Inflammatory macrophage (primary cell): ENCODE measurements at places on chromosomes 3 and 15.

DNA sequence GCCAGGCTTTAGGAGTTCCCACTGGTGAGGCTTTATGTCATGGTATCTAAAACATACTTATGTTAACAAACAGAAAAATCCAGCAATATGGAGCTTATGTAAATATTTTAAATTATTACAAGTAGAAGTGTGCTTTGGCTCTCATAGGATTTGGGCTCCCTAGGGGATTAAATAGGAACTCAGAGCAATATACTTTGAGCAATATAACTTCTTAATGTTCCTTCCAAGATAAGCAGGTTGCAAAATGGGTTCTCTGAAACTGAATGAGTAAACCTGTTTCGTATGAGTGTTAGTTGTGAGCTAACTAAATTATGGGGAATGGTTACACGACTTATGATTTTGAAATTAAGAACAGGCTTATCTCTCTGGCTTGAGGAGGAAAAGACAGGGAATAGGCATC lies 366.1 kb upstream of the ZNF385D start:
- DNase-seq: no peak

DNA sequence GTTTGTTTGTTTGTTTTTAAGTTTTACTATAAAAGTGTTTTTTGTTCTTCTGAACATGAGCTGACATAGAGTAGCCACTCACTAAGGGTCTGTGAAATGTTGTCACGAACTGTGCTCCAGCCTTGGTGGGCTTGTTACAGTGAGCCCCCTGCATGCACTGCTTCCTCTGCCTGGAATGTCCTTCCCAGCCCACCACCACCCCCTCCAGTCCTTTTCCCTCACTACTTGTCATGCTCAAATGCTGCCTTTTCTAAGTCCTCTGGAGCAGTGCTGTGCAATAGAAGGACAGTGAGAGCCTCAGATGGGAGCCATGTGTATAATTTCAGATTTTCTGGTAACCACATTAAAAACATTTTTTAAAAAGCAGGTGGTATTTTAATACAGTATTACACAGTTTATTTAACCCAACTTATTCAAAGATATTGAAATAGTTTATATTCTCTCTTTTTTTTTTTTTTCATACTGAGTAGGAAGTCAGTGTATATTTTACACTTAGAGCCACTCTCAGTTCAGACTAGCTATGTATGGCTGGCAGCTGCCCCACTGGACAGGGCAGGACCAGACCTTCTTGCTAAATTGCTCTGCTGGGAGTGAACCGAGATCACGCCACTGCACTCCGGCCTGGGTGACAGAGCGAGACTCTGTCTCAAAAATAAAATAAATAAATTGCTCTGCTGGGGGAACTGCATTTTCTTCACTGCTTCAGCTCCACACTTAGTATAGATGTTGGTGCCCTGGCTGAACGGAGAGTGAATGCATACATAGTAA lies 26.9 kb downstream of the MKRN2OS start:
- no peak for DNase-seq

GRCh38 chr15:101820781-101821180 lies 8.8 kb downstream of the OR4F15 start:
- DNase-seq: no peak

DNA sequence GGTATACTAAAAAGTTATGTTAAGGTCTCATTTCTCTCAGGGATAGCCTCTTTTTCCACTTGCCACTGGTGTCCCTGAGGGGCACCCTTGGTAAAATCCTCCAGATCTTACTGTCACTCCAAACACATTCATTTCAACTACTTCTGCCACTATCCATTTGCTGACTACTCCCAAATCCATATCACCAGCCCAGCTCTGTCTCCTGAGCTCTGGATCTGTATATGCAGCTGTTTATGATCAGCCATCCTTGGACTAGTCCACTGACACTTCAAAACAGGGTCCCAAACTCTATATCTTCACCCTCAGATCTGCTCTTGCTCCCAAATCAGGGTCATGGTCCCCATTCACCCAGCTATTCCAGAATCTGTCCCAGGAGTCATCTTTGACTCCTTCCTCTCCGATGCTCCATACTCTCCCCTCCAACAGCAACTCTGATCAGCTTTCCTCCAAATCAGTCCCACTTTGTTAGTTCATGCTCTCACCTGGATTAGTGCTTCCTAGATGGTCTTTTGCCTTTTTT lies 9.9 kb downstream of the NCEH1 start:
- no peak for DNase-seq

DNA sequence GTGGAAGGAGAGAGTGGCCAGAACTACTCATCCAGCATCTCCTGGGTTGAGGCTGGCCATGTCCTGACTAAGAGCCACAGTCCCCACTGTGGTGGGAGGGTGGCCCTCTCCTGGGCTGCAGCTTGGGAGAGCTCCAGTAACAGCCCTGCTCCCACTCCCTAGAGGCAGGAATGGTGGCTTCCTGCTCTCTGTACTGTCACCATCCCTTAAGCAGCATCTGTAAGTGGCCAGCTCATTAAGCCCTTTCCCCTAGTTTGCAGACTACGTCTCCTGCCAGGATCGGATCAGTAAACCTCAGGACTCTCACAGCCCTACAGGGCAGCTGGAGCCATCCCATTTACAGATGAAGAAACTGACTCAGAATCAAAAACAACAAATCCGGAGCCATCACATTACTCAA lies 30.5 kb downstream of the DNAJB8 start:
- DNase-seq: no peak

DNA sequence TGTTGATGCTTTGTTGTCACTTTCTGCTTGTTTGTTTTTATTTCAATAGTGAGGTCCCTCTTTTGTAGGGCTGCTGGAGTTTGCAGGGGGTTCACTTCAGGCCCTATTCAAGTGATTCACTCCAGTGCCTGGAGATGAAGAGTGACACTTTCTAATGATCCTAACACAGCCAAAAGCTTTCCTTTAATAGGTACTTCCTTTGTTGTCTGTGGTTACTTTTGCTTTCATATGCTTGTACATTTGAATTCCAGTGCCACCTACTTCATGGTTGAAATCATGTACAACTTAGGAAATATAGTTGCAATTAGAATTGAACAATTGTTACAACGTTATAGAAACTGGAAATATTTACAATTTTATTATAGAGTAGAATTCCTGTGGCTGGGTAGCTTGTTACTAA lies 466.8 kb upstream of the EPHA3 start:
- DNase-seq: no peak

DNA sequence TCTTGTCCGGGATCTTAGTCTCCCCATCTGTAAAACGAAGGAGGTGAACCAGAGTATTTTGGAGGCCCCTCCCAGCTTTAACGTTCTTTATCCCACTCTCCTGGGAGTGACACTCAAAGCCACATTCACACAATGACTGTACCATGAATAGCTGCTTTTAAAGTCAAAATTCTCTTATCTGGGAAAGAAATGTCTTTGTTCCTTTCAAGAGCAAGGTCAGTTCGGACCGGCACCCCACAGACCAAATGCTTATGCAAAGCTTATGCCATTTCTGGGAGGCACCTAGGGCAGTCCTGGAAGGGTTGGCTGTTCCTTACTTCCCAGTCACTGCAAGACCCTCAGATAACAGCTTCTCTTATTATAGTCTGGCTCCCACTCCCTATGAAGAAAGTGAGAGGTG lies 53.5 kb upstream of the WNT5A start:
- no peak for DNase-seq

DNA sequence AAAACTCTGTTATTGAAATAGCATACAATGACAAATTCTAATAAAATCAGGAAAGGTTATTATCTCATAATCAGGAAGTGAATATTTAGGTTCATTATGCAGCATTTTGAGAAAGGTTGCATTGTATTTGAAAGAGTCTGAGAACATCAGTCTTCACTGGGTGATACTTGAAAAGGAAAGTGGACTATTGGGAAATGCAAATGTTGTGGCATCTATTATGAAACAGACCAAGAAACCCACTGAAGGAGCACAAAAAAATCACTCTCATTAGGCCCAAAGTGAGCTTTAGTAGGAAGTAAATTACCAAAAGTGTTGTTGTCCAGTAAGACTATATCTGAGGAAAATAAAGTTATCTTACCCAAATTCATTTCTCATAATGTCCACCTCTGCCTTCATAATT lies 90.8 kb downstream of the ZPLD1 start:
- DNase-seq: no peak

- DNase-seq: peak; percentile 73
Observed at GRCh38 chr3:141796081-141796888, 33.1 kb downstream of the GRK7 start.

- no peak for DNase-seq
Observed at GRCh38 chr15:63764124-63764803, 69.5 kb downstream of the HERC1 start.

DNA sequence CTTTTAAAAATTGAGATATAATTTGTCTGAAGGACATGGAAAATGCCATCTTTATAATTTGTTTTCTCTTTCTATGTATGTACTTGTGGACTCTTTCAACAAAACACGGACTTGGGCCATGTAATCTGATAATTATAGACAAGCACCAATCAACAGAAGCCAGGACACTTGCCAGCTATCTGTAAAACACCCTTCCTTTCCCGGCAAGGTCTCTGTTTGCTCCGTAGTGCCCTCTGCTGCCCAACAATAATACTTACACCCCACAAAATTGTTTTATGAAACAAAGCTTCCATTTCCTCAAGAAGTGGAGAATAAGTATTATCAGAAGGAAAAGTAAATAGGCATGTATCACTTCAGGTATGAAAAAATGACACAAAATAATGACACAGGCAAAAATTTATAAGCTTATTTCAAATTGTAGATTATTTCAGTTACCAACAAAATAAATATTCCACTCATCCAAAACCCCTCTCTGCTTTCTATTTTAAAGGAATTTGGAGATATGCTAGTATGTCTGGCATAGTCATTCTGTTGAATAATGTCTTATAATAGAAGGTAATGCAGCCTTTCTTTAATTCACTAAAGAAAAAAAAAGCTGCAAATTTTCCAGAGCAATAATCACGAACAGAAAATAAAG lies 32.8 kb downstream of the MYH15 start:
- peak; percentile 63 for DNase-seq

- no peak for DNase-seq
Observed at GRCh38 chr15:70268698-70269251, 171.1 kb upstream of the TLE3 start.

- DNase-seq: no peak
Observed at GRCh38 chr3:77171026-77171425, 131.1 kb downstream of the ROBO2 start.

GRCh38 chr3:58352626-58353025 lies 19.9 kb downstream of the PXK start:
- DNase-seq: no peak

GRCh38 chr3:81910244-81910852 lies 148.9 kb upstream of the GBE1 start:
- DNase-seq: peak; percentile 47

DNA sequence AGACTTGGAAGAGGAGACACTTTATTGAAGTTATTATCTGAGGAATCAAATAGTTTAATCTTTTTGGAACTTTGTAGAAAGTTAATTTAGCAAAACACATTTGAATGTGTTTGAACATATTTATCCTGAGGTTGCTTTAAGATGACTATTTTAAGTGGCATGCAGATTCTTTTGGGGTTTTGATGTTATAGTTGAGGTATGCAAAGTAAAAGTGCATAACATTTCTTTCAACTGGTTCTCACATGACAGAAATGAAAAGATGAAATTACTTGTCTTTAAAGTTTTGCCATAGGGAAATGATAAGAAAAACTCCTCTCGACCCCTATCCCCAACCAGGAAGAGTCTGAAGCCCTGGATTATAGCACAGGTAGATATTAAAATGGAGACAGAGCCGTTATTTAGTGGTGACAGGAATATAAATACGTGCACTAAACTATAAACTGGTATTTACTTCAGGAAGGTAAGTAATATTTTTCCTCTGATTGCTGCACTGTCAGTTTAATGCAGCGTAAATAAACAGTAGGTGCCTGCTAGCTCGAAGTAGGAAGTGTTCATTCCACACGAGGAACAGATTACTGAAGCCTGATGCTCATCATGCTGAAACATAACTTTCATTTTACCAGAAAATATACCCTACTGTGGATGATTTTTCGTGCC lies 15.1 kb upstream of the SATB1 start:
- DNase-seq: no peak

DNA sequence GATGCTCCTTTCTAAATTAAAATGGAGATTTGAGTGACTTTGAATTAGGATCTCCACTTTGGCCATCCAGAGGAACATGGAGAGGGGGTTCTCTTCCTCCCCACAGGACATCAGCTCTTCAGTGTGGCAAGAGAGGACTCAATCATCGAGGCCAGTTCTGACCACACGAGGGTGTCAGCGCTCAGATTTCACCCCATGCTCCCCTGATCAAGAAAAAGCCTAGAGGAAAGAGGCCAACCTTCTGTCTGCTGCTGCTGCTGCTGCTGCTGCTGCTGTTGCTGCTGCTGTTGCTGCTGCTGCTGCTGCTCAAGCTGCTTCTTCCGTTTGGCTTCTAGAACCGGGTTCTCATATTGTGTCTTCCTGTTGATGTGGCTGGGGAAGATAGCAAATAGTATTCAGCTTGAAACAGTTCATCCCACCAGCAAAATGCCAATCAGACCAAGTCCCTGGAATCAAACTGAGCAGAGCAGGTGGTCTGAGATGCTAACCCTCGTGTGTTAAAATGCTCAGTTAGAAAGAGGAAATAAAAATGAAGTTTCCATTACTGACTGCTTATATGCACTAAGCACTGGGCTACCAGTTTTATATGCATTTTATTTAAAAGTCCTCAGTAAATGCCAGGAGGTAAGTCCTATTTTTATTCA lies 599.0 kb downstream of the MAGI1 start:
- DNase-seq: no peak

DNA sequence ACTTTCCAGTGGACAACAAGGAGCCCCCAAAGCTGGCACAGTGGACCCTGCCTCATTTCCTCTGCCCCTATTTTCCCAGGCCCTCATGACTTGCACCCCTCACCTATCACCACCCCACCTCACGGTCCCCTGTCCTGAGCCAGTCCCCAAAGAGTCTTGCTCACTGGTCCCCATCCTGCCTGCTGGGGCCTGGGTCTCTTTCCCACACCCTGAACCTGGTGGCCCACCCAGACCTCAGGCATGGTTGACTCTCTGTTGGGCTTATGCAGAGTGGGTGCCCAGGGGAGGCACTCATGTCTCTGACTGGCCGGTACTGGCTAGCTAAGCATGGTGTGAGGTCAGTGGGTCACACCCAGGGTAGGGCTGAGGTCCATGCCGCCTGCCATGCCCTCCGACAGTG lies 73.2 kb downstream of the SLC12A8 start:
- no peak for DNase-seq

- no peak for DNase-seq
Observed at GRCh38 chr3:188259596-188259995, 105.6 kb downstream of the LPP start.

- DNase-seq: no peak
Observed at GRCh38 chr15:27582726-27583410, 516.2 kb downstream of the OCA2 start.

- peak; percentile 77 for DNase-seq
Observed at GRCh38 chr3:138608322-138609135, at the start of gene FAIM. Gene FAIM (plus strand): TSS chr3:138608771. CDS start chr3:138619727, 10,956 bp downstream.

- DNase-seq: no peak
Observed at GRCh38 chr3:77102951-77103769, 63.3 kb downstream of the ROBO2 start.

DNA sequence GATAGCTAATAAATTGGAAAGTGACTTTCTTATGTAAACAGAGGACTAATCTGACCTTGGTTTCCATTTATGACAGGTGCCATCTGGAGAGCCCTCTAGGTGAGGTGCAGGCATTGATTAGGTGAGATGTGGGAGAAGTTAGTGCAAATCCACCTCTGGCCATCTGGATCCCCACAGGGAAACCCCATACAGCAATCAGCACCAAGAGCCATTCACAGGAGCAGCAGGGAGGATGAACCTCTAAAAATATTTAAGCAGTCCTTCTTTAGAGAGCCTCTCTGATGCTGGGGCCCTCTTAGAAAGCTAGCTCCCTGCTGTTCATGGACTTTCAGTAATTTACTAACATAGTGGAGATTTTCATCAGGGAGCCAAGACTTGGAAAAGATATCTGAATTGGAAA lies 69.3 kb downstream of the CLSTN2 start:
- DNase-seq: no peak

- DNase-seq: peak; percentile 97
Observed at GRCh38 chr3:101936419-101937356, 87.4 kb downstream of the NFKBIZ start.
